Amygdala (tissue), 56 donors: ENCODE measurements at places on chromosomes 3 and 15.
A peak's percentile ranks its signal among the peaks of the same experiment; 100 is the strongest.

- DNase-seq = no peak
Observed at GRCh38 chr3:156711113-156711512, 36.7 kb downstream of the TIPARP start.

DNA sequence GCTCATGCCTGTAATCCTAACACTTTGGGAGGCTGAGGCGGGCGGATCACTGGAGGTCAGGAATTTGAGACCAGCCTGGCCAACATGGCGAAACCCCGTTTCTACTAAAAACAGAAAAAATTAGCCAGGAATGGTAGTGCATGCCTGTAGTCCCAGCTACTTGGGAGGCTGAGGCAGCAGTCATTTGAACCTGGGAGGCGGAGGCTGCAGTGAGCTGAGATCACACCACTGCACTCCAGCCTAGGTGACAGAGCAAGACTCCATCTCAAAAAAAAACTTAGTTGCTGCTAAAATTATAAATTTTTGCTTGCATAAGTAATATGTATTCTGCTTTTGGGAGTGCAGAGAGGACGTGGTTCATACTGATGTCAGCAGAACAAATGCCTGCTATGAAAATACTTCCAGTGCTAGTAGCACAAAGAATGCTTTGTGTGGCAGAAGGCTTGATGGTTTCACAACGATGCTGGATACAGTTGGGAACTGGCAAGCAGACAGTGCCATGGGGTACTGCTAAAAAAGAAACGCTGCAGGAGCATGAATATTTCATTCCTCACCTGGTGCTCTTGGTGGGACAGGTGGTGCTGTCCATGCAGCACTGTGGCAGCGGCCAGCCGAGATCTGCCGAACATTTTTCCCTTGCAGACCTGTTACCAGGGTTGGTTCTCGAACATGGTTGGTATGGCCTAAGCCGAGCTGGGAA lies 31.1 kb downstream of the FBXL22 start:
- DNase-seq = peak; percentile 56

- DNase-seq = no peak
Observed at GRCh38 chr15:71231758-71232157, 116.5 kb downstream of the THSD4 start.

- no peak for DNase-seq
Observed at GRCh38 chr15:73897441-73898261, 24.3 kb downstream of the TBC1D21 start.

DNA sequence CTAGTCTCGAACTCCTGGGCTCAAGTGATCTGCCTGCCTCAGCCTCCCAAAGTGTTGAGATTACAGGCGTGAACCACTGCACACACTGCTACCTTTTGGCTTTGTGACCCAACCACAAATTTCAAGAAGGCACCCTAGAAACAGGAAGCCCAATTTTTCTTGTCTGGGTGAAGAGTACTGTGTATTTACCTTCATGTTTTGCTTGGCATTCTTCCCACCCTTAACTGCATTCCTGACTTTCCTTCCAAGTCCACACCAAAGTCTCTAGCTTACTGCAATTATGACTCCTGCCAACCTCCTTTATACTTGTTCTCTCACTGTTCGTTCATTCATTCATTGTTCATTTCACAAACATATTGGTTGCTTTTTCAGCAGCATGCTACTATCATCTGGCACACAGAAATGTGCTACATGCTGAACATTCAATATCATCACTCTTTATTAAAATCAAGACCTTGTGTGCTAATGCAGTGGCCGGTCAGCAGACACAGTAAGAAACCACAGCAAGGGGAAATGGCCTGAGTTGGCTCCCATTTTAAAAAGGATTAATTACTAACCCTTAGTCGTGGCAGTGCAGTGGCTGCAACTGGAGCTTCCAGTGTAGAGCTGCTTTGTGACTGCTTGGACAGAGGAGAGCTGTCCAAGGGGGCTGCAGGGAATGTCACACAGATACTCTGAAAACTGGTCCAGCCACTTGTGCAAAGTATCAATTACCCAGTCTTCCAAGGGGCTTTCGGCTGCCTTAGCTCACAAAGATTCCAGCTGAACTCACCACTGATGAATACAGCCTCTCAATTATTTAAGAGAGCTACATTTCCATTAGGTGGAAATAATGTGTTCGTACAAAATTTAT lies 94.0 kb downstream of the ETFA start:
- DNase-seq = no peak

- DNase-seq = no peak
Observed at GRCh38 chr3:54619531-54619930, 308.3 kb downstream of the LRTM1 start.

- DNase-seq = no peak
Observed at GRCh38 chr3:43620831-43621655, 768 bp downstream of the ANO10 start.

GRCh38 chr3:121232309-121233225 lies 313.2 kb downstream of the POLQ start:
- DNase-seq = no peak

DNA sequence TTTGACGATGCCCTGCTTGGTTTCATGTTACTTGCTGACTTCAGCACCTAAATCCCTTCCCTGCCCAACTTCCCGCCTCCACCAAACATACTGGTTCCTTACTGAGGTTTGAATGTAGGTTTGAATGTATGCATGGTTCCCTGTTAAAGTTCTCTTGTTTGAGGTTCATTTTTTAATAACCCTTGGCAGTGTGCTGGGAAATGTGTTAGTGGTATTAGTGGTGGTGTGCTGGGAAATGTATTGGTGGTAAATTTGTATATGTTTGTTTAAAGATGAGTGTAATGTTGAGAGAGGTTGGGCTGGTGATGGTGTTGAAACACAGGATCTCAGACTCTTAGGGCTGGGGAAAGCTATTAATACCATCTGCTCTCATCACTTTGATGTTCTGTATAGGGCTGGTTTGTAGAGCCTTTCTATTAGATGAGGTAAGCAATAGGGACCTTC lies 392.7 kb downstream of the PTPRG start:
- DNase-seq = no peak
